CD4-positive, alpha-beta T cell treated with Interleukin-4 for 4 hours (primary cell): ENCODE measurements at places on chromosomes 5 and 9.

GRCh38 chr5:54804086-54804485 lies 181.3 kb downstream of the ESM1 start:
- no peak for DNase-seq

GRCh38 chr5:142239394-142240159 lies 85.2 kb downstream of the SPRY4 start:
- DNase-seq: no peak

GRCh38 chr5:178762391-178762790 lies 31.9 kb upstream of the ZNF354A start:
- DNase-seq: no peak

DNA sequence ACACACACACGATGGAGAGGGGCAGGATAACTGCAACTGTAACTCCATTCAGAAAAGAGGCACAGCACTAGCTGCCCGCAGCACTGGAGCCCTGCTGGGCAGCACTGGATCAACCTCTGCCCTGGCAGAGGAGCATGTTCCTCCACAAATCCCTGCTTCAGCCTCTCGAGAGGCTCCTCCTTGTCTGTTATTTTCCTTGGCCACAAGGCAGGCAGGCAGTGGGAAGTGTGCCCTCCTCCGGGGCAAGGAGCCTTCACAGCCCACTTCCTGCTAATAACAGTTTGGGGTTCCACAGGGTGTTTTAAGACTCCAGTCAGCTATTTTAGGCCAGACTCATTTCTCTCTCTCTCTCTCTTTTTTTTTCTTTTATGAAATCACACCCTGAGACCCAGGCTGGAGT lies 11.8 kb downstream of the FXN start:
- no peak for DNase-seq

GRCh38 chr9:137276473-137277328 lies 825 bp upstream of the TOR4A start:
- no peak for DNase-seq

- no peak for DNase-seq
Measured at GRCh38 chr5:36152324-36153297, 700 bp downstream of the SKP2 start.

- DNase-seq: no peak
Measured at GRCh38 chr5:32230356-32231099, 56.4 kb upstream of the GOLPH3 start.

DNA sequence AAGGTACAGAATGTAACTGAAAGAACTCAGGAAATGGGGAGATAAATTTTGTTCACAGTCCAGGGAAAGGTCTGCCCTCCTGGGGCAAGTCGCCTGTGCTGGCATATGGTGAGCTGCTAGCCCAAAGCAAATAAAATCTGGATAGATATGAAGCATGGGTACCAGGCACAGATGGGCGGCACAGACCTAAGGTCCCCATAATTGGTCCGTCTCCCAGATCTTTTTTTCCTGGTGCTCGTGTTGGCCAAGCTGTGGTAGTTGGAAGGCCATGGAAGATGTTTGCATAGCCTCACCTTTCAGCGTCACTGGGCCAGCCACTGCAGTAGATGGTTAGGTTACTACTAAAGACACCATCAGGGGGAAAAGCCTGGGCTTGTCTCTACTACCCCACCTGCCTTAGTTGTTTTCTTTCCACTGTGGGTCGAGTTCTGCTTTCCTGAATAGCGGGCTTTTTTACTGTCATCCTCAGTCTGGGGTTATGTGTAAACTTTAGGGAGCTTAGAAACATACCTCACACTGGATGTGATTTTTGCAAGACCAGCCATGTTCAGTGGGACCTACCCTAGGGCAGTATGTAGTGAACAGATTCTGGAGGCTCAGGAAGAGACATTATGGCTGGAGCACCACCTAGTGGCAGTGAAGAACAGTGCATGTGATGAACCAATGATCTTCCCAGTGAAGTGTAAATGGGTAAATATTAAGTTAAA lies 24.2 kb upstream of the GLRX start:
- peak; percentile 80 for DNase-seq

DNA sequence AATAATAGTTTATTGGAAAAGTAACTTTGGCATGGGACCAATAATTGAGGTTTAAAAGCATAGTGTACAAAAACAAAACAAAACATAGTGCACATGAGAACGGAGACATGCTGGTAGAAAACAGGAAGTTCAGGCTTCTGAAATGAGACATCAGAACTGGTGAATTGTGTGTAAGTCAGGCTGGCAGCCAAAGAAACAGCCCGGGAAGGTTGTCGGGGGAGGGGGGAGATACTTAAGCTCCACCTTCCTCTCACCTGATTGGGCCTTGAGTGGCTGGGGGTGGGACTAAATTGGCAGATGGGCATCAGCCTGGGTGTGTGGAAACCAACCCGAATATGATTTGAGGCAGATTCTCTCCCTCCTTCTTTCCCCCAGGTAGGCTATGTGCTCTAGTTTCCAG lies 256.3 kb downstream of the SMARCA2 start:
- DNase-seq: no peak

GRCh38 chr5:171418982-171419687 lies at the start of gene FGF18:
FGF18 (plus strand) TSS chr5:171419647; CDS start chr5:171420200, 553 bp downstream.
- DNase-seq: no peak

DNA sequence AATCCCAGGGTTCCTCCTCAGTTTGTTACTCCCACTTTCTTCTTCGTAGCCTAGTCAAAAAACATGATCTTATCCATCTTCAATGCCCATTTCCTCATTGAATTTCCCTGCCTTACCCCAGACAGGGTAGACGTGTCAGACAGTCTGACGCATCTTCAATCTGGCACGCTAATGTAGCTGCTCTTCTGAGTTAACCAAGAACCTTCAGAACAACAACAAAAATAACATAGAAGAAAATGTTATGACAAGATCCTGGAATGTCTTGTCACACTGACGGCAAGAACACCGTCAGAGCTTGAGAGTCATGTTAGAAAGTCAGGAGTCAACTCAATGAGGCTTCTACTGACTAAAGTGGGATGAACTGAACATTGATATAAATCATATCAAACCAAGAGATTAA lies 122.7 kb upstream of the SPDL1 start:
- no peak for DNase-seq

- no peak for DNase-seq
Measured at GRCh38 chr9:88710449-88710848, 175.5 kb downstream of the NXNL2 start.

DNA sequence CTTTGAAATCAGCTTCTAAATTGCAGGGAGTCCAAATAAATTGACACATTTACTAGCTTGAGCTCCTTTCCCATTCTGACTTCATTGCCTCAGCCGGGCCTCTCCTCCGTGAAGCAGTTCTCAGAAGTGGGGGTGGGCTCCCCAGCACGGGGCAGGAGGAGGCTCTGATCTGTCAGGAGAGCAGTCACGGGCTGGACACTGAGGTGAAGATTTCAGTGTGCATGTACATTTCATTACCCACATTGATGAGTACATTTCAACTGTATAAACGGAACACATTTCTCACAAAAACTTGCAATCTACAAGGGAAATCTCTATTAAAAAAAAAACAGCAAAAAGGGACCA lies 195.9 kb downstream of the SEMA6A start:
- DNase-seq: no peak

DNA sequence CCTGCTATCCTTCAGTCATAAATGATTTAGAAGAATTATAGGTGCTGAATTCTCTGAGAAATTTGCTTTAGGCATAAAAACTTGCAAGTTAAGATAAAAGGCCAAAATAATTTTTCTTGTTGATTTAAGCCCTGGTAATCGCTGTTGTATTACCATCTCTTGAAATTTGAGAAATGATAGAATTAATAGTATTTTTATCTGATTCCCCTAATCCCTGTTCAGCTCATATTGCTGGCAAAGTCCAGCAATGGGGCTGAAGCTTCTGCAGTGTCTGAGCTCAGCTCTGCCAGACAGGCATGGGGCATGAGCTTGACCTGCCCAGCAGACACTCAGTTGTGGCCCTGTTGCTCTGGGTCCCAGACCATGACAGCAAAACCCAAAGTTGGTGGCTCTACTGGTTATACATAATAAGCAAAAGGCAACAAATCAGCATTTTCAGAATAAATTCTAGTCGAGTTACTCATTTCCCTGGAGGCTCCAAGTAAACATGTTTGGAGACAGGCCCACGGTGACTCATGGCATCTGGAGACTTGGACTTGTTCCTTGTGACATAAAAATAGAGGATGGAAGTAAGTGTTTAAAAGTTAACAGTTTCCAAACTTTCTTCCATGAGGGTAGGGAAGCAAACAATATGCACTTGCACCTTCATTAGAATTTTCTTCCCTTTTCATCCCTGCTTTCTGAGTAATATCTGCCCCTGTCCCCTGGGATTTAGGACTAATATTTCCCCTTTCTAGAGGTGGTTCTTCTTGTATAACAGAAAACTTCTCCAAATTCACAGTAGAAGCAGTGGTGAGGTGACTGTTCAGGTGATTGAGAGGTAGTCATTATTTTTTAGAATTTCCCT lies 60.2 kb upstream of the SLC2A8 start:
- no peak for DNase-seq

- no peak for DNase-seq
Measured at GRCh38 chr9:135486267-135487065, 6.9 kb downstream of the PPP1R26 start.

DNA sequence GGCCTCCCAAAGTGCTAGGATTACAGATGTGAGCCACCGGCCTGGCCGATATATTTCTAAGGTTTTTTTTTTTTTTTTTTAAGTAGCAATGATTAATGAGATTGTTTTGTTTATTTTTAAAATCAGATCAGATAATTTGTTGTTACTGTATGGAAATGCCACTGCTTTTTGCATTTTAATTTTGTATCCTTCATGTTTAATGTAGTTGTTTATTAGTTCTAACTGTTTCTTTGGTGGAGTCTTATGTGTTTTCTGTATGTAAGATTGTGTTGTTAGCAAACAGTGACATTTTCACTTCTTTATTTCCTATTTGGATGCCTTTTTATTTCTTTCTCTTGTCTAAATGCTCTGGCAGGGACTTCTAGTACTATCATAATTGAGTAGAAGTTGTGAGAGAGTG lies 87.3 kb downstream of the DMXL1 start:
- no peak for DNase-seq

DNA sequence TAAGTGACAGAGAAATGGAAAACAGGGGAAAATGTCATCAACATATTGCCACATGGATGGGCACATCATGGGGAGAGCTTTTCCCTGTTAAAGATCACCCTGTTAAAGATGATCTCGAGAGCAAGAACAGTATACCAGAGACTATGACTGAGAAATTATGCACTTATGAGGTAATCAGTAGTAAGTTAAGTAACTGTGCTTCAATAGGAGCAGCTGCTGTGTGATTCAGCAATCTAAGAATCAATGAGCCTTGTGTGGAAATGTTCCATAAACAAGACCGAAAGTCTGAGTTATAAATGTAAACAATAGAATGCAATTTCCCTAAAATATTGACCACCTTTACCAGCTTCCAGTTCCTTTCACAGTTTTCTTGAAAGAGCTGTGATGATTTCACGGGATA lies 582.3 kb downstream of the CAAP1 start:
- no peak for DNase-seq

GRCh38 chr5:15391704-15392397 lies 108.1 kb upstream of the FBXL7 start:
- DNase-seq: no peak

- no peak for DNase-seq
Measured at GRCh38 chr5:9046756-9047481, 499.0 kb downstream of the SEMA5A start.

DNA sequence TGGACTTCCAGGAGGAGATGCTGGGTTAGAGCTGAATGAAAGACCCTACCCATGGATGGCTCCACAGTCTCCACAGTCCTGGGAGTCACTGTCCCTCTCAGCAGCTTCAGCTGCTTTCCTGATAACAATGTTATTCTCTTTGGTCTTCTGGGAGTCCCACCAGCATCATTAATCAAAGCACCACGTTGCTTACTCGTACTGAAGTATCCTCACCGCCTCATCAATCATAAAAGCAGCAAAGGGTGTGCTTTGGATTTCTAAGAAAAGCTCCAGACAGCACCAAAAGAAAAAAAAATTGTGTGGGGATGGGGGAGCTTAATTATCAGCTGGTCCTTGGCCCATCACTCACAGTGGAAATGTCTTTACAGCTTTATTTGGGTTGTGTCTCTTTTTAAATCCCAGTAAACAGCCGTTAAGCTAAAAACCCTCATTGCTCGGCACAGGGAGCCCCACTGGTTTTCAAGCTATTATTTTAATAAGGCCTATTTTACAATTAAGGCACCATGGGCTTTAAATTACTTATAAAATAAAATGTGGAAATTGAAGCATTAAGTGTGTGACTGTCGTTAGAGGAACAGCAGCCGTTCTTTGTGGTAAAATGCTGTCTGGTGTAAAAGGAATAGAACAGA lies 538.0 kb downstream of the EBF1 start:
- DNase-seq: no peak

GRCh38 chr5:176788941-176789872 lies 21.2 kb upstream of the UNC5A start:
- no peak for DNase-seq

DNA sequence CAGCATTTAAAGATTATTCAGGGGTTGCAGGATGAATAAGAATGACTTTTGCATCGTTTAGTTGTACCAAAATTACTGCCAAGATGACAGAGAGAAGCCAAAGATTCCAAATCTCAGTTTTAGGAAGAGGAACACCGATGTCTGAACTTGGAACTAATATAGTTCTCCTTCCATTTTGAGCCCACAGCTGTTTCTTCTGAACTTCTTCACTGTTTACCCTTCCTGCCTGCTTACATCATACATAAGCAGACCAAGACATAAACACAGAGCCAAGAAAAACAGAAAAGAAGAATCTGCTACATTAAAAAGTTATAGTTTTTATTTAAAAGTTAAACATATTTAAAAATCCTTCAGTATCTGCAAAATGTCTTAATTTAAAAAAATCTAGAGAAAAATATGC lies 146.9 kb upstream of the RAPGEF1 start:
- DNase-seq: no peak

- DNase-seq: peak; percentile 31
Measured at GRCh38 chr5:139543423-139543991, 17.6 kb upstream of the UBE2D2 start.

DNA sequence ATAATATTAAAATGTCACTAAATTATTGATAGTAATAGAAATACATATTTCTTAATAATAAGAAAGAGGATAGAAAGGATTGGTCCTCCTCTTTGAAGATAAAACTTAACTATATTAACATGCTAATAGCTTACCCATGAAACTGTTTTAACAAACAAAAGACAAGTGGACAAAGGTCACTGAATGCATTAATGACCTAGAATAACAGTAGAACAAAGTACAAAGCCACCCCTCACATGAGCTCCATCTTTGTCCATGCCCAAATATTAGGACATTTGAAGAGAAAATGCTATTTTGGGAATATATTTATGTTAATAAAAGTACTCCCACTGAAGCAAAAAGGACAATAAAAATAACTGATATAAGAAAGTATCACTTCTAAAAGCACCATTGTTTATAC lies 34.1 kb upstream of the SLC22A5 start:
- DNase-seq: no peak

- no peak for DNase-seq
Measured at GRCh38 chr5:74122979-74123590, 497.1 kb downstream of the ARHGEF28 start.
